Central memory CD4-positive, alpha-beta T cell (primary cell): ENCODE measurements at places on chromosomes 16 and 17.

GRCh38 chr17:74015990-74016389 lies 187.5 kb upstream of the RPL38 start:
- no peak for DNase-seq

- no peak for DNase-seq
Observed at GRCh38 chr16:49543631-49543946, 170.0 kb downstream of the C16orf78 start.

- no peak for DNase-seq
Observed at GRCh38 chr17:72498364-72499210, 377.8 kb downstream of the SOX9 start.

DNA sequence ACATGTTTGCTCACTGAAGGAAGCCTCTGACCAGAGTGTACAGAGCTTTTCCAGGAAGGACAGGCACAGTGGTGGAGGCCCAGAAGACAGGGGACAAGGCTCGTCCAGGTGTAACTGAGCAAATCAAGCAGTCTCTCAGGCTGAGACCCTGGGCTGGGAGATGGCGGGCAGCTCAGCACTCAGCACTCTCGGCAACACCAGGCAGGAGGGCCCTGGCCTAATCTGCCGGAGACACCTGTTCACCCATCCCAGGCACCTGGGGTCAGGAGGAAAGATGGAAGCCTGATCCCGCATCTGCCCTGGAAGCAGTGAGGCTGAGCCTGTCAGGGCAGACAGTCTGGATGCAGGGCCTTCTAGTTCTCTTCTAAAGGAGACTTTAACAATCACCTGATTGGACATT lies 4.8 kb downstream of the RASL10B start:
- no peak for DNase-seq

- no peak for DNase-seq
Observed at GRCh38 chr17:78995761-78996451, 13.7 kb downstream of the CANT1 start.

- no peak for DNase-seq
Observed at GRCh38 chr16:4679156-4679849, 14.1 kb upstream of the NUDT16L1 start.
